ENCODE measurements at places on chromosomes 6 and 20. TPM values are rescaled to one million over a fixed set of nuclear protein-coding genes. Genes with fewer than 3 reads are reported as not detected.
A peak's percentile ranks its signal among the peaks of the same experiment; 100 is the strongest.

DNA sequence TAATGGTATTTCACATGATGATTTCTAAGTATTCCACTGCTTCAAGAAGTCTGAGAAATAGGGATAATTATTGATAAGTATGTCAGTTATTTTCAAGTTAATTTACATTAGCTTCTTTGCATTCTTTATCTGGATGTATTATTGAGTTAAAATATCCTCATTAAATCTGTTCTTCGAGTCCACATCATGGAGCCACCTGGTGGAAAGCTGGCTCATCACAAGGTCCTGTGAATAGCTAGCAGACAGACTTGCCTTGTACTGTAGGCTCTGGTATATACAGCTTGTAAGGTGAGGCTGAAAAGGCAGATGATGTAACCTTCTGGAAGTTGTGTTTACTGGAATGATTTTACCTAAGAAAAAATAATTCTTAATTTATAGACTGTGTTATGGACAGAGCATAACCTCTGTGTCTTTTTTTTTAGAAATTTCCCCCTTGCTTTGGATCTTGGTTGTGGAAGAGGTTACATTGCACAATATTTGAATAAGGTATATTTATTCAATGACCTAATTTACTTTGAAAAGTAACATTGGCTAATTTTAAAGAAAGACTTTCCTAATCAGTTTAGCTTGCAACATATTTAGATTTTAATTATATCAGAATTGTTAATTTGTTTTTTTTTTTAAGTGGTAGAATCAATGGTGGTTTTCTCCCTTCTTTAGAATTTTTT is 3.5 kb downstream of the NDUFAF5 start:
- peaks cover 21% of the 10 kb centered on the region for H3K4me1 ChIP-seq
- DNase-seq, result peak; percentile 34
- H3K4me3 ChIP-seq, result no peak overlapping the region
- H3K27me3 ChIP-seq, result no peaks in the 10 kb centered on the region

GRCh38 chr6:5044866-5045265 is 40.3 kb upstream of the PPP1R3G start:
- H3K27me3 ChIP-seq, result no peaks in the 10 kb centered on the region
- H3K4me1 ChIP-seq, result no peaks in the 10 kb centered on the region
- no peak overlapping the region for H3K27ac ChIP-seq

DNA sequence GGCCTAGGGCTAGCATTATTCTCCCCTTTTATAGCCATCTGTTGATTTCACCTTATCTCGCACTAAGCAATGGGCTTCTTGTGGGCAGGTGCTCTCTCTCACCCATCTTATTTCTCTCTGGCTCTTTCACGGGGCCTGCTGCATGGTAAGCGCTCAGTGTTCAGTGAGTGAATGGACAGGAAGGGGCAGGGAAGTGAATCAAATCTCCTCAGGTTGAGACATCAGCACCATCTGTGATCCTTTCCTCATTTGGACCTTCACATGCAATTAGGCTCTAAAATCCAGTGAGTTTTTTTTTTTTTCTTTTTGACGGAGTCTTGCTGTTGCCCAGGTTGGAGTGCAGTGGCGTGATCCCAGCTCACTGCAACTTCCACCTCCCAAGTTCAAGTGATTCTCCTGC is 76.5 kb upstream of the EZR start:
- H3K27ac ChIP-seq, result no peak overlapping the region
- no peaks in the 10 kb centered on the region for H3K36me3 ChIP-seq
- H3K4me1 ChIP-seq, result peaks cover 16% of the 10 kb centered on the region
- no peak for DNase-seq

DNA sequence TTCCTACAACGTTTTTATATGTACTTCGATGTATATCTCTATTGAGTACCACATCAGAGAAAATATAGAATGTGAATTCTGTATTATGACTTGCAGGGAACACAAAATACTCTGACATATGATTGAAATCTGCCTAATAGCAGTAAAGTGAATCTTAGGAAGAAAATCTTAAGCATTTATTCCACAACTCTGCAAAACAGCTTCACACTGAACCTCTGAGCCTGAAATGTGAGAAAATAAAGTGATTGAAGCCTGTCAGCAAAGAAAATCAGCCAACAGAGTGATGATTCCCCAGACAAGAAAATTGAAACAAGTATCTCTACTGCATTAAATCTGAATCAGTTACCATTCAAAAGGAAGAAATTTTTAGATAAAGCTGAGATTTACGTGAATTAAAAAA is 499.5 kb upstream of the RNF217 start:
- H3K4me1 ChIP-seq, result no peaks in the 10 kb centered on the region
- H3K4me3 ChIP-seq, result no peak overlapping the region
- no peak overlapping the region for H3K27ac ChIP-seq
- H3K27me3 ChIP-seq, result no peaks in the 10 kb centered on the region
- H3K36me3 ChIP-seq, result no peaks in the 10 kb centered on the region

GRCh38 chr6:166779963-166780683 is 153.1 kb upstream of the RPS6KA2 start:
- no peak overlapping the region for H3K27ac ChIP-seq
- DNase-seq, result no peak
- peaks cover 3% of the 10 kb centered on the region for H3K27me3 ChIP-seq
- no peaks in the 10 kb centered on the region for H3K36me3 ChIP-seq
- no peaks in the 10 kb centered on the region for H3K4me1 ChIP-seq
- no peak overlapping the region for H3K4me3 ChIP-seq

GRCh38 chr6:167676000-167676665 is 150.6 kb upstream of the AFDN start:
- no peaks in the 10 kb centered on the region for H3K36me3 ChIP-seq
- H3K27ac ChIP-seq, result no peak overlapping the region
- DNase-seq, result no peak
- H3K4me3 ChIP-seq, result no peak overlapping the region
- H3K4me1 ChIP-seq, result no peaks in the 10 kb centered on the region

GRCh38 chr6:52115891-52116604 is 28.6 kb upstream of the PKHD1 start:
- H3K36me3 ChIP-seq, result no peaks in the 10 kb centered on the region
- peaks cover 2% of the 10 kb centered on the region for H3K27me3 ChIP-seq
- H3K4me3 ChIP-seq, result no peak overlapping the region
- DNase-seq, result no peak
- H3K4me1 ChIP-seq, result no peaks in the 10 kb centered on the region
- no peak overlapping the region for H3K27ac ChIP-seq

DNA sequence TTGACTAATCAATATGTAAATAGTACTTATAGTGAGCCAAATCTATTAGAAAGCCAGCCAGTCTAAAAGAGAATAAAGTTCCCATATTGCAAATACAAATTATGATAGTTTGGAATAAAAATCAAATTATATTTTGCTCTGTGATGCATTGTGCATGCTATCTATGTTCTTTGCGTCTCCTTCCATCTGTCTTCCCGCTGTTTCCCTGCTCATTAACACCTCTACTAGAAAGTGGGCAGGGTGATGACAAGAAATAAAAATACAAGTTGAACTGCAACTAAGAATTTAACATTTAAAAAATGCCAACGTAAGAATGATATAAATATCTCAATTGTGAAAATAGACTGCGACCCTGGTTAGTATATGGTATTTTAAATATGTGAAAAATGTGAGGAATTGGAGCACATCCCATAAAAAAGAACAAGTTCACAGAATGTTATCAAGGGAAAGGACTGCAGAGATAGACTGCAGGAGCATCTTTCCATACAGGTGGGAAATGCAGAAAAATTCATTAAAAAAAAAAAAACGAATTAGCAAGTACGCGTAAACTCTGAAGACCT is 157.6 kb upstream of the PDE7B start:
- no peak overlapping the region for H3K4me3 ChIP-seq
- no peaks in the 10 kb centered on the region for H3K36me3 ChIP-seq
- H3K4me1 ChIP-seq, result no peaks in the 10 kb centered on the region
- no peak overlapping the region for H3K27ac ChIP-seq

DNA sequence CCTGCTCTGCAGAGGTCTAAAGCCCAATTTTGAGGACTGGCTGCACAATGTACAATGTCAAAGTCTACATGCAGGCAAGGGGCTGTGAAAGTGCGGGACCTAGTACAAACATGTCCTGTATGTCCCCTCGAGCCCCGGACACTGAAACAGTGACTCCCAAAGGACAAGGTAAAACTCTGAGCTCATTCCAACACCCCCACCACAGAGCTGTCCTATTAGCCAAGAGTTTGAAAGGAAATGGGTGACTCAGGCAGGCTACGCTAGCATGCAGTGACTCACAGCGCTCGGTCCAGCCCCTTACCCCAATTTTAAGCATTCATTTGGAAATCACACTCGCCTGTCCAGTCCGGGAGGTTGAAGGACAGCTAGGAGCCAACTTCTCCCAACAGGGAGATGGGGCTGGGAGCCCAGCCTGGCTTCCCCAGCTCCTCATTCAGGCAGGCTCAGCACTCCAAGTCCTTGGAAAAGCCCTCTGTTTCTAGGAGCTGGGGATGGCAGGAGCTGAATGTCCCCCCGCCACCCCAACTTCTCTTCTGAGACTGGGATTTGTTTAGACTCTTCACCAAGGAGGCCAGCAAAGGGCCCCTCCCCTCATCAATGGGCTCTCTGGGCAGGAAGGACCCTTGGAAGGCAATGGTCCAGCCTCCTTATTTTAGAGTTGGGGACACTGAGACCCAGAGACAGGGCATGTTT is 3.9 kb downstream of the SDC4 start:
- H3K27ac ChIP-seq, result peak overlapping the region; percentile 92
- peak overlapping the region; percentile 76 for H3K4me3 ChIP-seq
- H3K36me3 ChIP-seq, result peaks cover 17% of the 10 kb centered on the region
- DNase-seq, result peak; percentile 97
- H3K27me3 ChIP-seq, result no peaks in the 10 kb centered on the region
- H3K4me1 ChIP-seq, result peaks cover 82% of the 10 kb centered on the region

DNA sequence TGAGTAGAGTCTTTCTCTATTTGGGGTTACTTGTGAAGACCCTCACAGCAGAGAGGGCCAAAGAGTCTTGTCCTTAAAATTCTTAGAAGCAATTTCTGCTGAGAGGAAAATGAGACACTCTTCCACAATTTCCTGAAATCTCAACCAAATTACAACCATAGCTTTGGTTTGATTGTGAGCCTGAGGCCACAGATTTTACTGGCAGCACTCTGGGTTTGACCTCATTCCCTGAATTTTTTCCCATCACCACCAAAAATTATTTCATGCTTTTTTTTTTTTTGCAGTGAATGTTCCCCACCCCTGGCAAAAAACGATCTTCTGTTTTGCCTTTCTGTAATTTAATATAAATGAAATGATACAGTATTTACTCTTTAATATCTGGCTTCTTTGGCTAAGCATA is 125.5 kb downstream of the THEMIS start:
- no peaks in the 10 kb centered on the region for H3K4me1 ChIP-seq
- no peak overlapping the region for H3K4me3 ChIP-seq
- H3K27ac ChIP-seq, result no peak overlapping the region

DNA sequence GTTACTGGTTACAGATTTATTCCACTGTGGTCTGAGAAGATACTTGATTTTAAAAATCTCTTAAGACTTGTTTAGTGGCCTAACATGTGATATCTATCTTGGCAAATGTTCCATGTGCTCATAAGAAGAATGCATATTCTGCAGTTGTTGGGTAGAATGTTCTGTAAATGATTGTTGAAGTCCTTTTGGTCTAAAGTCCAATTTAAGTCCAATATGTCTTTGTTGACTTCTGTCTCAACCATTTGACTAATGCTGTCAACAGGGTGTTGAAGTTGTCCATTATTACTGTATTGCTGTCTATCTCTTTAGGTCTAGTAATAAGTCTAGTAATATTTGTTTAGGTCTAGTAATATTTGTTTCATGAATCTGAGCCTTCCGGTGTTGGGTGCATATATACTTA is 387.8 kb upstream of the RUNX2 start:
- no peak overlapping the region for H3K4me3 ChIP-seq
- no peak overlapping the region for H3K27ac ChIP-seq
- no peaks in the 10 kb centered on the region for H3K36me3 ChIP-seq
- no peaks in the 10 kb centered on the region for H3K4me1 ChIP-seq
- H3K27me3 ChIP-seq, result no peaks in the 10 kb centered on the region
- no peak for DNase-seq

GRCh38 chr6:47484616-47485015 is 7.0 kb downstream of the CD2AP start:
- peaks cover 50% of the 10 kb centered on the region for H3K4me1 ChIP-seq
- peak overlapping the region; percentile 56 for H3K27ac ChIP-seq
- DNase-seq, result no peak
- H3K4me3 ChIP-seq, result no peak overlapping the region
- H3K27me3 ChIP-seq, result no peaks in the 10 kb centered on the region
- H3K36me3 ChIP-seq, result no peaks in the 10 kb centered on the region

- no peak for DNase-seq
- H3K4me3 ChIP-seq, result no peak overlapping the region
- peaks cover 62% of the 10 kb centered on the region for H3K27me3 ChIP-seq
- H3K36me3 ChIP-seq, result no peaks in the 10 kb centered on the region
These were observed 102.7 kb upstream of the TOP1 start for GRCh38 chr20:40925829-40926510.

GRCh38 chr20:41664584-41664983 is 46.4 kb upstream of the CHD6 start:
- DNase-seq, result no peak
- peak overlapping the region; percentile 42 for H3K4me3 ChIP-seq
- peaks cover 4% of the 10 kb centered on the region for H3K4me1 ChIP-seq
- no peaks in the 10 kb centered on the region for H3K36me3 ChIP-seq

- H3K4me1 ChIP-seq, result peaks cover 36% of the 10 kb centered on the region
- DNase-seq, result no peak
- no peak overlapping the region for H3K4me3 ChIP-seq
- no peaks in the 10 kb centered on the region for H3K27me3 ChIP-seq
- no peaks in the 10 kb centered on the region for H3K36me3 ChIP-seq
These were observed 87.6 kb downstream of the MAN1A1 start for GRCh38 chr6:119261944-119262284.

- no peak for DNase-seq
- H3K36me3 ChIP-seq, result no peaks in the 10 kb centered on the region
- no peak overlapping the region for H3K27ac ChIP-seq
- H3K4me1 ChIP-seq, result no peaks in the 10 kb centered on the region
These were observed 5.8 kb upstream of the MLN start for GRCh38 chr6:33809594-33809993.

DNA sequence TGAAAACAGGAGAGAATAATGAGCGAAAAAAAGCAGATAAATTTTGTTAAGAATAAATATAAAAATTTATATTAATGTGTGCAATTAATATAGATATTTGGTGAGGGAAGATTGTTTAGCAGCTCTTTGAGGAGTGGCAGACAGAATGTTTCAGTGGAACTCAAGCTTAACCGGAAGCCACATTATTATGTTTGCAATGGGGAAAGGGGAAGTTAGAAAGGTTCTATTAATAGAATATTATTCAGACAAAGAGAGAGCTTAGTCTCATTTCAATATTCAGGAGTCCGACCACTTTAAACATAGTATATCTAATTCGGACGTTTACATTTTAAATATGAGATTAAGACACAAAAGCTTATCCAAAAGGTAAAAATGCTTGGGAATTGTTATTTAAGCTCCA is 81.6 kb upstream of the KHDRBS2 start:
- H3K27ac ChIP-seq, result no peak overlapping the region
- no peaks in the 10 kb centered on the region for H3K27me3 ChIP-seq
- no peak overlapping the region for H3K4me3 ChIP-seq

- no peak overlapping the region for H3K4me3 ChIP-seq
- H3K36me3 ChIP-seq, result no peaks in the 10 kb centered on the region
- no peaks in the 10 kb centered on the region for H3K27me3 ChIP-seq
- DNase-seq, result no peak
These were observed 46.0 kb downstream of the ABHD12 start for GRCh38 chr20:25344634-25345033.

The ADGRG6 gene
- 30.3 TPM for total RNA-seq

The NOTCH4 gene
- total RNA-seq, result 1.5 TPM

The SPDEF gene
- 1.4 TPM for total RNA-seq

The SIRPB2 gene
- total RNA-seq, result 4.5 TPM

The SYCP2L gene
- 12.6 TPM for total RNA-seq

The F13A1 gene
- total RNA-seq, result not detected

The TBXT gene
- not detected for total RNA-seq

All from PC-9 (cell line).